ENCODE measurements at places on chromosomes 13 and 19.
A peak's percentile ranks its signal among the peaks of the same experiment; 100 is the strongest.

DNA sequence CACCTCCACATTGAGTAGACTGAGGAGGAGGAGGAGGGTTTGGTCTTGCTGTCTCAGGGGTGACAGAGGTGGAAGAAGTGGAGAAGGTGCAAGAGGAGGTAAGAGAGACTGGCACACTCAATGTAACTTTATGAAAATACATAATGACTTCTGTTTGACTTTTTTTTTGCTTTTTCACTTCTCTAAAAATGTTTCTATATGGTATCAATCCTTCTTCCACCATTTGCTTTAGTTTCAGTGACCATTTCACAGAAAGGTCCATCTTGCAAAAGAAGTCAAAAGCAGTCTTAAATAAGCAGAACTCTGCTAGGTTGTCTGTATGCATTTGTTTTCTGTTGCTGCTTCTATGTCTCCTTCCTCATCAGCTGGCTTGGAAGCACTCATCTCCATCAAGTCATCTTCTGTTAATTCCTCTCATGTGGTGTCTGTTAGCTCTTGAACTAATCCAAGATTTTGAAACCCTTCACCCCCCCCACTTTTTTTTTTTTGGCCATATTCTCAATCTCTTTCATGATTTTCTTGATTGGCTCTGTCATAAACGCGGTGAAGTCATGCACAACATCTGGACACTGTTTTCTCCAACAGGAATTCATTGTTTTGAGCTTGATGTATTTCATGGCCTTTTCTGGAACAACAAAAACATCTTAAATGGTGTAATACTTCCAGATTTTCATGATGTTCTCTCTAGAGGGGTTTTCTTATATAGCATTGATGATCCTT lies 80.8 kb downstream of the KL start:
- DNase-seq = no peak

- DNase-seq = no peak
These were observed 82.4 kb downstream of the RYR1 start for GRCh38 chr19:38515896-38516295.

GRCh38 chr19:13506471-13506820 lies at the start of gene CACNA1A:
CACNA1A (minus strand) TSS chr19:13506479; CDS start chr19:13506224, 255 bp downstream.
- no peak for DNase-seq

DNA sequence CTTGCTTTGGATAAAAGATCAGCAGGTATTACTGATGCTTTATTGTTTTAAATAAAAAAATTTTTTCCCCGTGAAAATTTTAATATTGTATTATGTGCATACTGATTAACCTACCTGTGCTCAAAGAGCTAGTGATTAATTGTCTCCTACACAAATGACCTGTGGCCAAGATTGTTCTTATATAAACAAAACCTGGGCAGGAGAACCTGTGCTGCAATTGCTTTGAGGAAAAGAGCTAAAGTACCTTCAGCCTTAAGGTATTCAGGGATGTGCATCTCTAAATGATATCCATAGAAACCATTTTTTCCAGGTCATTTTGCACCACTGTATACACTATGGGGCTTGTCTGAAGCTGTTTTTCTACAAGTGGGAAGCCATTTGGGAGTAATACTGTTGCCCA lies 1.2 kb downstream of the FRY start:
- DNase-seq = no peak

DNA sequence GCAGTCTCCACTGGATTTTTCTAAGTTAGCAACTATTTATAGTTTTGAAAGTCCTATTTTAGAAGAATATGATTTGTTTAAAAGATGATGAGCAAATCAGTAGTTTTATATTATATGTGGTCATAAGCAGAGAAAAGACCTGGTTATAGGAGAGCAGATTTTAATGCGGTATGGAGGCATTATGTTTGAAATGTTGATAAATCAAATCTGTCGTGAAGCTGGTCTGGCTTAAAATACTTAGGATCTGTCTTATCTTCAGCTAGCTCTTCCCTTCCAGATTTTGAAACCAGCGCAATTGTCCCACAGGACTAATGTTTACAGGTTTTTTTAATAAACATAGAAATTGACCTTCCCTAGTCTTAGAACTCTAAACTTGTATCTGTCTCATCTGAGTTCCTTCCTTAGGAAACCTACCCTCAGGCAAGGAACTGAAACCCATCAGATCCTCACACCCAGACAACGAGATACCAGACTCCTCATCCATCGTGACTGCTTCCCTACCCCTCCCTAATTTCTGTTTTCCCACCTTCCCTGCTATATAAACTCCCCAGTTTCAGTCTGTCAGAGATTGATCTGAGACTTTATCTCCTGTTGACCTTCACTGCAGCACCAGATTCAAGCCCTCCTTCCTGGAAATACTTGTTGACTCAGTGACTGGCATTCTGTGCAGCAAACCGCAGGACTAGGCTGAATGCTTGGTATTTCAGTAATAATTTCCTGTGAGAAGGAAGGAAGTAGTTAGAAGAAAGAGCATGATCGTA lies 37.8 kb upstream of the CXCL17 start:
- DNase-seq = peak; percentile 22

DNA sequence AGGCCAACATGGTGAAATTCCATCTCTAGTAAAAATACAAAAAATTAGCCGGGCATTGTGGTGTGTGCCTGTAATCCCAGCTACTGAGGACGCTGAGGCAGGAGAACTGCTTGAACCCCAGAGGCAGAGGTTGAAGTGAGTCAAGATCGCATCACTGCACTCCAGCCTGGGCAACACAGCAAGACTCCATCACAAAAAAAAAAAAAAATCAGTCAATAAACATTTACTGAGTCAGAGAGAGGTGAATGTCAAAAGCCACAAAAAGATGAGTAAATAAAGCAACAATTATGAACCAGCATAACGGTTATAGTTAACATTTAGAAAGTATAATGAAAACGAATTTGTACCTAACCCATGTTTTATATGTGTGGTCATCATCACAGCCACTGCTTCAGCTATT lies 23.1 kb downstream of the PSPC1 start:
- no peak for DNase-seq

DNA sequence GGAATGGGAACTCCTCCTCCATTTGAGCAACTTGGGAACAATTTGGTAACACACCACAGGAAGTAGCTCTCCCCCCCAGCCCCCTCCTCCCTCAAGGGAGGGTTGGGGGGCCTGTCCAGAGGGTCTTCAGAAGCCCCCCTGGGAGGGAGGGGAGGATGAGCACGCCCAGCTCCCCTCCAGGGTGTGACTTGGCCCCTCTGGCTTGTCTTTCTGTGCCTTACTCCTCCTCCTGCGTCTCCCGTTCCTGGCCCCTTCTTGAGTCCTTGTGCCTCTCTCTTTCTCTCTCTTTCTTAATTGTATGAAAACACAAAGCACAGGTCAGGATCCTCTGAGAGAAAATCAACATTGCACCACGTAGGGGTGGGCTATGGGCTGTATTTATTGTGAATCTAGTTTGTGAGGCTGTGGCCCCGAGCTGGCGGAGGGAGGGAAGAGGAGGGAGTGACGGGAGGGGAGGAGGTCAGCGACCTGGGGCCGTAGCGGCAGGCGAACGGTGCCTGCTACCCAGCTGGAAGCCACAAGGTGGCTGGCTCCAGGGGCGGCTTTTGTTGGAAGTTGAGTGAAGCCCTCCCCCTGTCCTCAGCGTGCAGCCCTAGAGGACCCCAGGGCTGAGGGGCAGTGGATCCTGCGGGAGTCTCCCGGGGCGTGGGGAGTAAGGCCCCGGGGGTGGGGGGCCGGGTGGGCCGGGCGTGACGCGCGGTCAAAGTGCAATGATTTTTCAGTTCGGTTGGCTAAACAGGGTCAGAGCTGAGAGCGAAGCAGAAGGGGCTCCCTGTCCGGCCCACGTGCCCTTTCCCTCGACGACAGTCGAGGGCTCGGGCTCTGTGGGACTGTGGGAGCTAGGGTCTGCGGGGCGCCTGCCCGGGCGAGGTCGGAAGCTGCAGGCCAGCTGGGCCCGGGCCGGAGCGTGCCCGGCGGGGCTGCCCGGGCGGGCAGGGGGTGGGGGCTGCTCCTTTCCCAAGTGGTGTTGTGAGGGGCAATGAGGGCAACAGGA lies 6.4 kb downstream of the LYL1 start:
- DNase-seq = no peak

DNA sequence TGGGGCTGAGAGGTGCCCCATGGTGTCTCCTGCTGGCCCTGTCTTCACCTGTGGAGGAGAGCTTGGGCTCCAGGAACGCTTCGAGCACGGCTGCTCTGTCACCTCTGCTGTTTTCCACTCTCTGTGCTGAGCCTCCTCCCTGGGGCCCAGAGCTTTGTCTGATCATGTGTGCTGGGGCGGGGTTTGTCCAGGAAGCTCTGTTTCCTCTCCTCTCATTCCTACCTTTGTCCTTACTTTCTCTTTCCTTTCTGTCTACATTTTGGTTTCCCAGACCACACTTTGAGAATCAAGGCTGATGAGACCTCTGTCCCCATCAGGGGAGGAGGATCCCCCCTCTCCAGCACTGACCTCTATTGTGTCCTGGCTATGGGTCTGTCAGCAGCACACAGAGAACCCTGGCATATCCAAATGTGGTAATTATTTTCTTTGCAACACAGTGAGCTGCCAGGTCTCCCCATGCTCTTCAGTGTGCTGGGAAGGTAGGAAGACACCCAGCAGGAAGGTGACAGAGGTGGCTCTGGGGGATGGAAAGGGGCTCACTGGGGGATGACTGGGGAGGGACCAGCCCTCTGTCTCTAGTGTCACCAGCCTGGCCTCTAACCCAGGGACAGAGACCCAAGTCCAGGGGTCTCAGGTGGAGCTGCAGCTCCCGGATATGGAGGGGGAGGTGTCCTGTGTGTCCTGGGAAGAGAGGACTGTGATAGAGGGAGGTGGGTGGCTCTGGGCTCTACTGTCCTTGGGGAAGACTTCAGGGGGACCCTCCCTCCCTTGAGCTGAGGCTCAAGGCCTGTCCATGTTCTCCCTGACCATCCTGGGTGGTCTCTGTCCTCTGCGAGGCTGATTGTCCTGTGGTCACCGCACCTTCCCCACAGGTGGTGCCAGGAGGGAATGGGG lies at the start of gene CEACAM1:
TSS of gene CEACAM1 (minus strand) at position 128 of the 894 bp plus-strand sequence. CDS start at position 21, 107 bp downstream.
- peak; percentile 37 for DNase-seq

DNA sequence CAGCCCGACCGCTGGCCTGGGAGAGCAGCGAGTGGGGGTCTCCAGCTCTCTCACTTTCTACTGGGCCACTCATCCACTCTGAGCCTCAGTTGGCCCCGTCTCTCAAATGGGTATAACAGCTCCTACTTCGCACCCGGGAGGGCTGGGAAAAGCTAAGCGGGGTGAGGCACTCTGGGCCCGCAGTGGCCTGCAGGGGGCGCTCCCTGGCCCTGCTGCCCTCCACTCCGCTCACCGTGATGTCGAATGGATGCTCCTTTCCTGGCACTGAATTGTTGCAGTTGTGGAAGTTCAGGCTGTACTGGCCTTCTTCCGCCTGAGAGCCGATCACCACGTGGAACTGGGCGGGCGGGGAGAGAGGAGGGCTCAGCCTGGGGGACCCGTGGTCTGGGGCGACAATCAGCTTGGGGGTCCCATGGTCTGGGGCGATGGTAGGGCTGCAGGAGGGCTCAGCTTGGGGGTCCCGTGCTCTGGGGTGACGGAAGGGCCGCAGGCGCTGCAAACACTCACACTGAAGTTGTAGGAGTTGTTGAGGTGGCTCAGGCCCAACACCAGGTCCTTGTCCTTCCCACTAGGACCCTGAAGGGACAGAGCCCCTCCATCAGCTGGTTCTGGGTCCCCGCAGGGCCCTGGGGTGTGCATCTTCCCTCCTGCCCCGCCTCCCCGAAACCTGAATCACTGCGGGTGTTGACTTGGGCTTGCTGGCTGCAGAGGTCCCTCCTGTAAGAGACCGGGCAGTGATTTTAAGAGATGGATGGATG lies 3.9 kb downstream of the GPR108 start:
- no peak for DNase-seq

DNA sequence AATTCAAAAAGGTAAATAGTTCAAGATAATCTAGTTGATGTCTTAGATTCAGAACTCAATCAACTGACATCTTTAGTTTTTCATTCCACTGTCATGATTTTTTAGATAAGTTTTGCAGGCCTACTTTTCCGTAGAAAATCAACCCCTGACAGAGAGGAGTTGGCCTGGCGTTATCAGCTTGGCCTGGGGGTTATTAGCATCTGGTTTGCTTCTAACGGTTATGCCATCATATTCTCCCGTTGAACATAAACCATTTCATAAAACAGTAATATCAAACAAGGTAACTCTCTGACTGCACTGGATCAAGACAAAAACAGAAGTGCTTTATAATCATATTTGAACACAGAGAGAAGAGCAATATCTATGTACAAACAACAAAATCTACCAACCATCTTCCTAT lies 130.8 kb upstream of the PCDH20 start:
- DNase-seq = no peak

- no peak for DNase-seq
These were observed 9.2 kb upstream of the KANK3 start for GRCh38 chr19:8352134-8352827.

DNA sequence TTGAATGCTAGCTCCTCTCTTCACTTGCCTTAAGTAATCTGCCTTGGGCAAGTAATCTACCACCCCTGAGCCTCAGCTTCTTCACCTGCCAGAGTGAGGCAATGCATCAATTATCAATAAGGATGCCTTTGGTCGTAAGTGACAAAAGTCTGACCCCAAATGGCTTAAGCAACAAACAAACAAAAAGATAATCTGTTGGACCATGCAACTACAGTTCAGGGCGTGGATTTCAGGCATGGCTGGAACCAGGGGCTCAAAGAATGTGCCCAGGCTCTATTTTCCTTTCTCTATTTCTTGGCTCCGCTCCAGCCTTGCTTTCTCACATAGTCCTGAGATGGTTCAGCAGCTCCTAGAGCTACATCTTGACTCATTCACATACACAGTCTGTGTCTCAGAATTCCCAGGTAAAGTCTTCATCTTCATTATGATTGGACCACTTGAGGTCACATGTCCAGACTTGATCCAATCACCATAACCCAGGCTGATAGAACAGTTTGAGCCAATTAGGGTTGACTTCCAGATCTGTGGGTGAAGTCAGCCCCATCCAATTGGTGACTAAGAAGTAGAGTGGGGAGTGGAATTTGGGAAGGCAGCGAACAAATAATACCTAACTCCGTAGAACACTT lies 29.6 kb downstream of the ACSBG2 start:
- no peak for DNase-seq

DNA sequence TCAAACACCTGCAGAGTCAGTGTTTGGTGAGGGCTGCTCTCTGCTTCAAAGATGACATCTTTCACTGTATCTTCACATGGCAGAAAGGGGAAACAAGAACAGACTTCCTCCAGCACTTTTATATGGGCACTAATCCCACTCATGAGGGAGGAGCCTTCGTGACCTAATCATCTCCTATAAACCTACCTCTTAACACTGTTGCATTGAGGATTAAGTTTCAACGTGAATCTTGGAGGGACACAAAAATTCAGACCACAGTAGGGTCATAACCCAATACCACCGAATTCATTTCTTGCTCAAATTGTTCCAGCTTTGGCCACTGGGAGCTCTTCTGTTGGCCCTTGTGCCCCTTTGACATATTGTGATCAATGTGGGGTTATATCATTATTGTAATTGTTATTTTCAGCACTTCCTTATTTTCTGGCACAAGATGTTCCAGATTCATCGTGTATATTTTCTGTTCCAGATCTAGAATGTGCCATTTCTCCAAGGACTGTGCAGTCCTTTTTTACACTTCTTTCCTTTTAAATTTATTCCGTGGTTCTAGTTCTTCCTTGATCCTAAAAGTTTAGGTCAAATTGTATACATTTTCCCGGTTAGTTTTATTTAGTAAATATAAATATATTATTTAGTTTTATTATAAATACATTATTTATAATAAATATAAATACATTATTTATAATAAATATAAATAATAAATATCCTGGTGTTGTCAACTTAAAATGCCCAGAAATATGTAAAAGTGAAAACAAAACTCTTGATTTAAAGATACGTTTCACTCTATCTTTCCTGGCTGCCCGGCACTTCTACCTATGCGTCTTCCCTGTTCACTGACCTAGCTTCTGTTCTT lies 35.5 kb upstream of the IGFL4 start:
- no peak for DNase-seq
